ENCODE measurements at places on chromosomes 7 and 10.
A peak's percentile ranks its signal among the peaks of the same experiment; 100 is the strongest.

GRCh38 chr7:155229548-155230168 is 68.0 kb upstream of the INSIG1 start:
- no peak for DNase-seq
- H3K36me3 ChIP-seq: no peaks in the 10 kb centered on the region

DNA sequence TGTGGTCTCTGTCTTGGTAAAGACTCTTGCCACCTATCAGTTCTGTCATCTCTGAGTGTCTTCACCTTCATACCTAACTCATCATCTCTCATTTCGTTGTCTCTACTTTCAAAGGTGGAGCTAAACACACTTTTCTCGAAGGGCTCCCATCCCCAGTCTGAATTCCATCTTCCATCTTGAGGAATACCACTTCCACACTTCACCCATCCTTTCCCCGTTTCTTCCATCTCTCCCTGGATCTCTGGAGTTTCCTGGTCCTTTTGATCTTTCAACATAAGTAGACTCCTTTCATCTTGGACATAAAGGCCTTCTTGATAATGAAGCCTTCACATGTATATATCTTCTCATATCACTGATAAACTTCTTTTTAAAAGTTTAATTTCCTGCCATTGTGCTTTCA is 120.8 kb upstream of the NOBOX start:
- H3K4me3 ChIP-seq: no peak overlapping the region
- DNase-seq: no peak
- no peak overlapping the region for H3K27ac ChIP-seq
- H3K36me3 ChIP-seq: no peaks in the 10 kb centered on the region

- no peaks in the 10 kb centered on the region for H3K27me3 ChIP-seq
- H3K27ac ChIP-seq: peak overlapping the region; percentile 37
- peaks cover 37% of the 10 kb centered on the region for H3K4me1 ChIP-seq
- H3K4me3 ChIP-seq: no peak overlapping the region
- H3K36me3 ChIP-seq: peaks cover 78% of the 10 kb centered on the region
These were observed 60.1 kb downstream of the IKZF1 start for GRCh38 chr7:50364645-50365044.

DNA sequence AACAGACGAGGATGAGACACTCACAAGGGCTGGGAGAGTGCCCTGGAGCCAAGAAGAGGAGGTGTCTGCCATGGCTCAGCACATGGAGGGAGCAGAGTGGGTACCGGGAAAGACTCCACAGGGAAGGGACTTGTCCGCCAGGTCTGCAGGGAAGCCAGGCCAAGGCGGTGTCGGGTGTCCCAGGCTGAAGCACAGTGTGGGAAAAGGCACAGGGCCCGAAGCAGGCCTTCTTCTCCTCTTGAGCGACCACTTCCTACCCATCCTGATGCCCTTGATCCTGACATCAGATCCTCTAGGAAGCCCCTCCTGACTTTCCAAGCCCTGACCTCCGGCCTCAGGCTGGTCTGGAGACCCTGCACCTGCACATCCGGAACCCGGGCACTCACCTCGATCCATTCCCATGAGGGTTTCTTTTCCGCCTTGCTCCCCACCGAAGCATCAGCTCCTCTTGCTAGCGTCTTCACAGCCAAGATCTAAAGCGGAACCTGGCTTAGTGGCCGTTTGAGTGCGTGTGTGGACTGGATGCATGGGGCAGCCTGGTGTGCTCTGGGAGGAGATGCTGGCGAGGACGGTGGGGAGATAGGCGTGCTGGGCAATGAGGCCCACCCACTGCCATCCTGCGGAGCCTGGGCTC is 8.5 kb downstream of the CALML3 start:
- peaks cover 7% of the 10 kb centered on the region for H3K27me3 ChIP-seq
- H3K36me3 ChIP-seq: no peaks in the 10 kb centered on the region
- H3K27ac ChIP-seq: no peak overlapping the region

DNA sequence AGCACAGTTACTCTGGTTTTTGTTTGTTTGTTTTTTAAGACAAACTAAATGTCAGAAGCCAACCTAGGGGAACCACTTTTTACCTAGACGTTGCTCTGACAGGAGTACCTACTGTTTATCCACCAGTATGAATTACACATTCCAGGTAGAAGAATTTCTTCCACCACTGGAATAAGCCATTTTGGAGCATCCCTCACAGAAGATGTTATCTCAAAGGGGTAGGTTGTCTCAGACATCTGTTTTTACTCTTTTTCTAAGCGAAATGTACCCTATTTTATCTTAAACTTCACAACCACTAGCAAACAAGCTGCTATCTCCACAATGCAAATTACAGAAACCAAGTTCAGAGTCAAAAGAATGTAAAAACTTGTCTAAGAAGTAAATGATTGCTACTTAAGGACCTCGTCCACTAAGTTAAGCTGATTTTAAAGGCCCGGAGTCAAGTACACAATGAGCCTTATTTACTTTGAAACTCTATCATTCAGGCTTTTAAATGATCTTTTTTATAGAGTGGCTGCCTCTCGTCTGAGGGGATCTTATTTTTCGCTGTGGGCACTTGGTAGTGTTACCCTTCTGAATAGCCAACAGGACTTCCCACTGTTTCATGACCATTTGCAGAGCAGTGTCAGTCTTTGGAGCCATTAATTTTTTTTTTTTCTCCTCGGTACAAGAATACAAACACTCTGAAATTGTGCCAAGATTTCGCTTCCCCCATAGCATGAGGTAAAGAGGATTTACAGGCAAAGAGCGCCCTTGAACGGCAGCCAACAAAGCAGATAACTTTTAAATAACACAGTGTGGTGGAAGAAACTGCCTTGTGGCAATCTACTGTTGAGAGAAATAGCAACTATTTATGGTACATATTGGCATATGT is 15.7 kb upstream of the ARMC3 start:
- no peaks in the 10 kb centered on the region for H3K36me3 ChIP-seq
- no peak for DNase-seq
- no peaks in the 10 kb centered on the region for H3K4me1 ChIP-seq
- no peak overlapping the region for H3K4me3 ChIP-seq
- H3K27ac ChIP-seq: no peak overlapping the region

GRCh38 chr10:125409756-125410155 is 249.4 kb upstream of the CTBP2 start:
- no peaks in the 10 kb centered on the region for H3K27me3 ChIP-seq
- no peak for DNase-seq
- no peaks in the 10 kb centered on the region for H3K4me1 ChIP-seq
- no peaks in the 10 kb centered on the region for H3K36me3 ChIP-seq

- H3K27me3 ChIP-seq: no peaks in the 10 kb centered on the region
- DNase-seq: no peak
These were observed 155.0 kb downstream of the SKAP2 start for GRCh38 chr7:26709210-26709990.

- no peak overlapping the region for H3K4me3 ChIP-seq
- no peak overlapping the region for H3K27ac ChIP-seq
- H3K36me3 ChIP-seq: no peaks in the 10 kb centered on the region
- no peaks in the 10 kb centered on the region for H3K4me1 ChIP-seq
- no peak for DNase-seq
These were observed 280.0 kb upstream of the NRG3 start for GRCh38 chr10:81594991-81595390.

GRCh38 chr7:151724920-151725584 is 151.9 kb downstream of the PRKAG2 start:
- no peak overlapping the region for H3K27ac ChIP-seq
- DNase-seq: no peak
- H3K4me1 ChIP-seq: no peaks in the 10 kb centered on the region
- H3K4me3 ChIP-seq: no peak overlapping the region
- H3K27me3 ChIP-seq: peaks cover 26% of the 10 kb centered on the region

GRCh38 chr7:110774071-110774470 is 316.9 kb upstream of the LRRN3 start:
- no peaks in the 10 kb centered on the region for H3K36me3 ChIP-seq
- no peaks in the 10 kb centered on the region for H3K4me1 ChIP-seq
- H3K4me3 ChIP-seq: no peak overlapping the region
- H3K27me3 ChIP-seq: no peaks in the 10 kb centered on the region
- DNase-seq: no peak

DNA sequence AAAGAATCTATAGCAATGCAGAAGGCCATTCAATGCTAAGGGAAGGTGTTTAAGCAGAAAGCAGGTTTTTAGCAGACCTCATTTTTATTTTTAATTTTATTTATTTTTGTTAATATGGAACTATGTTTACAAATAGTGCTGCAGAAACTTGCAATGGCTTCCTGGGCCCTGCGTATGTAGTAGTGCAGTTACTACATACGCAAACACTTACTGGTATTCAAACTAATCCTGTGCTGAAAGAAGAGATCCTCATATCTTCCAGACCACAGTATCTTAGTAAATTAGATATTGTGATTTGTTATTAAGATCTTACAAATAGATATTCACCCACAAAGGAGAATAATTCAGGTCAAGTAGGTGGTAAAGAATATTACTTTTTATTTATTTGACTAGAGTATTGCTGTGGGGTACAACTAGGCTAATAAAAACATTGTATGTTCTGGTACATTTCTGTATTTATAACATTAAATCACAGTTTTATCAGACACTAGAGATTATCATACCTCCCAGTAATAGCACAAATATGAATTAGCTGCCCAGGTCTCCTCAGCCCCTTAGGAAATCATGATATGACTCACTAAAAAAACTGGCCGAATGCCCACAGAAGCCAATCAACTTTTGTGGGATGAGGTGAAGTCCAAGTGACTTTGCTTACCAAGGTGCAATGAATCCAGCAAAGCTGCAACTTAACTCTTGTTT is 57.6 kb downstream of the RNLS start:
- H3K36me3 ChIP-seq: no peaks in the 10 kb centered on the region
- no peak overlapping the region for H3K4me3 ChIP-seq
- DNase-seq: no peak
- H3K27ac ChIP-seq: no peak overlapping the region

- no peaks in the 10 kb centered on the region for H3K27me3 ChIP-seq
- peaks cover 47% of the 10 kb centered on the region for H3K36me3 ChIP-seq
- H3K4me3 ChIP-seq: no peak overlapping the region
- H3K27ac ChIP-seq: no peak overlapping the region
These were observed 75.8 kb downstream of the PRKCQ start for GRCh38 chr10:6504296-6504695.

- H3K36me3 ChIP-seq: no peaks in the 10 kb centered on the region
- no peaks in the 10 kb centered on the region for H3K27me3 ChIP-seq
- no peak overlapping the region for H3K4me3 ChIP-seq
- no peak overlapping the region for H3K27ac ChIP-seq
These were observed 926.1 kb upstream of the SORCS1 start for GRCh38 chr10:108090476-108091215.

DNA sequence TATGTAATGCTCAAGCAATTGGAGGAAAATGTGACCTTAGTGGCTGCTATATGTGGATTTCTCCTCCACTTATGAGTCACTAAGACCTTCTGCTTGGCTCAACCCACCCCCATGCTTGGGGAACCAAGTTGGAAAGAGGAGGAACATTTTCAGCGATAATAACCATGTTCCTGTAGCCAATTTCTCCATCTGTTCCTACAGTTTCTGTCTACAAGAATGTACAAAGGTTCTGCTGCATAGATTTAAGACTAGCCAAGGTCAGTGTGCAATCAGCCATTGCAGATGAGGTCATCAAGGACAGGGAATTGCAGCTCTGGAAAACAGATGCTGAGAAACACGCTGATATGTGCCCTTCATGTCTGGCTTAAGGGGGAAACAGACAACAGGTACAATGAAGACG is 5.6 kb upstream of the NRCAM start:
- H3K4me1 ChIP-seq: peaks cover 11% of the 10 kb centered on the region
- no peaks in the 10 kb centered on the region for H3K27me3 ChIP-seq
- no peak overlapping the region for H3K27ac ChIP-seq

GRCh38 chr7:92246360-92247101 is 757 bp downstream of the ANKIB1 start:
- DNase-seq: peak; percentile 42
- H3K36me3 ChIP-seq: peaks cover 14% of the 10 kb centered on the region
- no peaks in the 10 kb centered on the region for H3K27me3 ChIP-seq
- peak overlapping the region; percentile 81 for H3K4me3 ChIP-seq
- peaks cover 40% of the 10 kb centered on the region for H3K4me1 ChIP-seq

GRCh38 chr10:11082526-11082925 is 64.9 kb downstream of the CELF2 start:
- no peaks in the 10 kb centered on the region for H3K36me3 ChIP-seq
- no peaks in the 10 kb centered on the region for H3K27me3 ChIP-seq
- H3K27ac ChIP-seq: no peak overlapping the region

DNA sequence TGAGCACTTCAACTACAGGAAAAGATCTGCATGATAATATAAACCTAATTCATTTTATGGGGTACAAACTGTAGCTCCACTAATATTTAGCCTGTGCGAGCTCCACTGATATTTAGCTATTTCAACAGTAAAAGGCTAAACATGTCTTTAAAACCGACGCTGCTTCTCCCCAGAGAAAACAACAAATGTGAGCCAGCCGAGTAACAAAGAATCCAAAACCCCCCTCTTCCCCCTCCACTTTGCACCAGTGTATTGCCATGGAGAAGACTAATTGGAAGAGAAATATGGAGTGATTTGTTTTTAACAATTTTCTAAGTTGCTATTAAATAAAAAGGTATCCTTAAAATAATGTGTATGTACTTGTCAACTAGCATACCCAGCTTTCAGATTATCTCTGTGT is 136.7 kb downstream of the GFRA1 start:
- H3K27ac ChIP-seq: no peak overlapping the region
- H3K4me1 ChIP-seq: no peaks in the 10 kb centered on the region
- no peak overlapping the region for H3K4me3 ChIP-seq
- no peaks in the 10 kb centered on the region for H3K27me3 ChIP-seq
- H3K36me3 ChIP-seq: no peaks in the 10 kb centered on the region
- no peak for DNase-seq

- no peaks in the 10 kb centered on the region for H3K4me1 ChIP-seq
- no peaks in the 10 kb centered on the region for H3K27me3 ChIP-seq
These were observed 45.2 kb downstream of the PARP12 start for GRCh38 chr7:140017543-140017942.

DNA sequence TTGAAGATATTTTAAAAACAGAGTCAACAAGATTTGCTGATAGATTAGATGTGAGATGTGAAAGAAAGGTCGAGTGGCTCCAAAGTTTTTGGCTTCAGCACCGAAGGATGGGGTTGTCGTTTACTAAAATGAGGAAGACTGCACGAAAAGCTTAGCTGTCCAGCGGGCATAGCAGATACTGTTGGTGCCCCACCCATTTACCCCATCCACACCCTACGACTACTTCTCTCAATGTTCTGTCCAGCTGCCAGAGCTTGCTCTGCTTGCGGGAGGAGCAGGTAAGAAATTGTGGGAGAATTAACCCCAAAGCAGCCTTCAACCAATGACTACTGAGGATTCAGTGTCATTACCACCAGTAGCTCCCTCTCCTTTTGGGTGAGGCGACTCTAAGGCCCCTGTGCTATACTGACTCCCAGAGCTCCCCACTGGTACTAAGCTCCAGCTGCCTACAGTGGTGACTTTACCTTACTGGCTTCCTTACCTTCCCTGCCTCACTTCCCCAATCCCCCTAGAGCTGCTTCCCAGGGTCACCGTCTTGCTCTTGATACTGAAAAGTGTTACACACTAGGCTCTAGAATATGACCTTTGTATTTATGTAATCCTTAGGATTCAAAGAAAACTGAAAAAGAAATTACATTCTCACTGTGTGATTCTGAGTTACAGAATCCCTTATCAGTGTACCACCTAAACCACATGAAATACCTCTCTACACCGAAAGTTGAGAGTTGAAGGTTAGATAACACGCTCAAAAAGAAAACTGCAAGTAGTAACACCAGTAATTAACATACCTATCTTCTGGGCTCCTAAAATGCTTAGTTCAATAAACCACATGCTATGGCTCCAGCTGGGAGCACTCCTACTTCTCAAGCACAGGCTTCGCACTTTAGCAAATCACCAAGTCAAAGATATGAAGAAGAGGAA is 22.3 kb downstream of the CACUL1 start:
- H3K27me3 ChIP-seq: no peaks in the 10 kb centered on the region
- no peak for DNase-seq
- no peak overlapping the region for H3K4me3 ChIP-seq
- H3K4me1 ChIP-seq: no peaks in the 10 kb centered on the region
- no peak overlapping the region for H3K27ac ChIP-seq

Measured in DND-41 (cell line).